Chondrocyte (in vitro differentiated cells): ENCODE measurements at places on chromosomes 7 and 10.

- no peak for DNase-seq
Observed at GRCh38 chr7:146961617-146962016, 845.0 kb downstream of the CNTNAP2 start.

- no peak for DNase-seq
Observed at GRCh38 chr7:107847168-107847835, 43.7 kb upstream of the DLD start.

GRCh38 chr10:51371743-51372142 is 297.5 kb downstream of the PRKG1 start:
- no peak for DNase-seq

GRCh38 chr10:79380125-79380945 is 33.1 kb downstream of the PPIF start:
- peak; percentile 72 for DNase-seq

GRCh38 chr7:139393621-139394211 is 34.0 kb downstream of the LUC7L2 start:
- no peak for DNase-seq

GRCh38 chr10:21048068-21048467 is 151.0 kb upstream of the NEBL start:
- DNase-seq: no peak

- DNase-seq: no peak
Observed at GRCh38 chr10:7007600-7008190, 403.1 kb downstream of the SFMBT2 start.

GRCh38 chr7:28754027-28754426 is 204.1 kb downstream of the TRIL start:
- no peak for DNase-seq

DNA sequence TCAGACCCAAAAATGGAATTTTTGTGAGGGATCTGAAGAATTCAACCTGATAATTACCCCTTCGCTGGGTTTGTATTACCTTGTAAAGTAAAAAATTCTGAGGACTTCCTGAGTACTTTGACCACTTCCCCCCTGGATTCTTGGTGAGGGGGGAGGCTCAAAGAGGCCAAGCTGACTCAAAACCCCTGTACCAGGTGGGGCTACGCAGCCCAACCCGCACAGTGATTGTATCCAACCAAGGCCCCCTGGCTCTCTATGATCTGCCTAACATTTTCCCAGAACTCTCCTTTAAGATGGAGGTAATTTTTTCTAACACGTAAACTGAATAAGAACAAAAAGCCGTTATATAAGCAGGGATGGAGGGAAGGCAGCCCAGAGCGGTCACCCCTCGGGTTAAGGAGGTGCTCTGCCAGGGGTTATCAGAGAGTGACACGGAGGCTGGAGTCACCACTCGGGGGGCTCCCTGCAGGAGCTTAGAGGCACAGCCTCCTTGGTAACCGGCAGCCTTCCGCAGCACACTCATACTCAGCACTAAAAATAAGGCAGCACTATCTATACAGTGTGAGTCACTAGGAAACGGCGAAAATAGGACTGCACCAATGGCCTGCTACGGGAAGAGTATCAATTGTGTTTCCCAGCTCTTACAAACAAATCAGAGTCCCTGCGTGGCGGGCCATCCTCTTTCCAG is 255.4 kb downstream of the ELMO1 start:
- no peak for DNase-seq

- no peak for DNase-seq
Observed at GRCh38 chr7:105806592-105807447, 69.6 kb downstream of the ATXN7L1 start.
